Fibroblast of gingiva (primary cell): ENCODE measurements at places on chromosomes 1 and 21.

GRCh38 chr1:38101037-38101785 is 54.6 kb upstream of the POU3F1 start:
- DNase-seq: no peak

DNA sequence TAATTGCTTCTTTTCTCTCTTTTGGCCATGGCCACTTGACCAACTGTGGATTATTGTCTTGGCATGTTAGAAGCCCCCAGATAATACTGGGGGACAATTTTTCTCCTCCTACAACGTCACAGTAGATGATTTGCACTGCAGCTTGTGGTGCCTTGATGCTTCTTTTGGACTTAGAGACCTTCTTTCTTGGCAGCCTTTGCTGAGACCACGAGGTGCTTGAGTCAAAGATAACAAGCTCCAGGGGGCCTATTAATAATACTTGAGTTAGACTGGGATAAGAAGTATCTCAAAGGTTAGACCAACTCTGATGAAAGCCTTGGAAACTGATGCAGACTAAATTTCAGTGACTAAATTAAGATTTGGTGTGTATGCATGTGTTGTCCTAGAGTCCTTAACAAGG is 3.2 kb downstream of the PPP1R12B start:
- DNase-seq: no peak

- no peak for DNase-seq
These were observed 416.0 kb downstream of the SIPA1L2 start for GRCh38 chr1:232213928-232214327.

DNA sequence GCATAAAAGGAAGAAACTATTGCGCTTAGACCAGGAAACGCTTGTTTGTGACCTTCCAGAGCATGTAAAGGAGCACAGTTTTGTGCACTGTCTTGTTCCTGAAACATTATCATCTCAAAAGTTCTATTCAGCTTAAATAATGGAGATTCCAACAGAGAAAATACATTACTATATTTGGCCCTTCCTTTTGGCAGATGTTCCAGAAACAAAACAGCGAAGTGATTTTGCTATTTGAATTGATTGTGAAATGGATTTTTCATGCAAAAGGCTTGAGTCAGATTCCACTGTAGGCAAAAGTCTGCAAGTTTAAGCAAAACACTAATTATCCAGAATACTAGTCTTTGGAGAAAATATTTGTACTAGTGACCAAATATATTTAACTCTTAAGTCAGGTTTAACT is 80.3 kb upstream of the PTBP2 start:
- DNase-seq: peak; percentile 72

- no peak for DNase-seq
These were observed 148.5 kb downstream of the DHRS3 start for GRCh38 chr1:12469493-12469892.

GRCh38 chr21:38787461-38788274 is 18.1 kb upstream of the ETS2 start:
- no peak for DNase-seq

DNA sequence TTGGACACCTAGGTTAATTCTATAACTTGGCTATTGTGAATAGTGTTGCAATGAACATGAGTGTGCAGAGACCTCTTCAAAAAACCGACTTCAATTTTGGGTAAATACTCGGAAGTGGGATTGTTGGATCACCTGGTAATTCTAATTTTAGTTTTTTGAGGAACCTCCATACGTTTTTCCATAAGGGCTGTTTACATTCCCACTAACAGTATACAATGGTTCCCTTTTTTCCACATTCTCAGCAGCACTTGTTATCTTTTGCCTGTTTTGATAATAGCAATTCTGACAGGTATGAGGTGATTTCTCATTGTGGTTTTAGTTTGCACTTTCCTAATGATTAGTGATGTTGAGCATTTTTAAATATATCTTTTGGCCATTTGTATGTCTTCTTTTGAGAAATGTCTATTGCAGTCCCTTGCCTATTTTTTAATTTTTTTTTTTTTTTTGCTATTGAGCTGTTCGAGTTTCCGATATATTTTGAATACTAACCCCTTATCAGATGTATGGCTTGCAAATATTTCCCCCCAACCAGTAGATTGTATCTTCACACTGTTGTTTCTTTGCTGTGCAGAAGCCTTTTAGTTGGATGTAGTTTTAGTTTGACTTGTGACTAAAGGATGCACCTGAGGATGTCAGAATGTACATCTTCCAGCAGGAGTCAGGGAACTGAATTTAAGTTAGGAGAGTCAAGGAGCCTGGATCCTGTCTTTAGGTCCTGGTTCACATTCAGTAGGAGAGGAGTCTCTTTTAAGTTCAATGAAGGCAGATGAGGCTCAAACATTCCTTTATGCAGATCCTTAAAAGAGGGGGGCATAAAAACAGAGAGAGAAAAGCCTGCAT is 120.0 kb downstream of the S1PR1 start:
- DNase-seq: no peak
